NCI-H187 (cell line): ENCODE measurements at places on chromosomes 13 and 19.

GRCh38 chr13:111961236-111961635, 105.7 kb upstream of the SOX1 start:
- DNase-seq, result no peak

DNA sequence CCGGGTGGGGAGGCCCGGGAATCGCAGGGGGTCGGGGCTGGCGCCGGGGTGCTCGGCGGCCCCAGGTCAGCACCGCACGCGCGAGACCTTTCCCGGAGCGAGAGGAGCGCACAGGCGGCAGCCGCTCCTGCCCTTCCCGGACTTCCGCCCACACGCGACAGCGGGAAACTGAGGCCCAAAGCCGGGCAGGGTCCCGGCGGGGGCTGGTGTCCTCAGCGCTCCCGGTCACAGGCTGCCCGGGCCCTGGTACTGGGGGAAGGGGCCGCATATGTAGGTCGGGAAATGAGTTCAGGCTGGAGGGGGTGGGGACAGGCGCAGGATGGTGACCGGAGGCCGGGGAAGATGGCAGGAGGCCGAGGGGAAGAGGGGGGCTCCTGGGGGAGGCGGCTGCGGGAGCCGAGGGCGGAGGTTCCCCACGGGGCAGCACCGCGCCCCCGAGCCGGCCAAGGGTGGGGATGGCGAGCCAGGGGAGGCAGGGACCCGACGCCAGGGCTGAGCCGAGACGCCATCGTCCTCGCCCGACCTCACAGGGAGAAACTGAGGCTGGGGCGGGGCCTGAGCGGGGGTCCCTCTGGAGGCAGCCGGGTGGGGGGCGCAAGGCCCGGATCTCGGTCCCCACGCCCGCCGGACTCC, 662 bp downstream of the CBARP start:
- DNase-seq, result no peak

DNA sequence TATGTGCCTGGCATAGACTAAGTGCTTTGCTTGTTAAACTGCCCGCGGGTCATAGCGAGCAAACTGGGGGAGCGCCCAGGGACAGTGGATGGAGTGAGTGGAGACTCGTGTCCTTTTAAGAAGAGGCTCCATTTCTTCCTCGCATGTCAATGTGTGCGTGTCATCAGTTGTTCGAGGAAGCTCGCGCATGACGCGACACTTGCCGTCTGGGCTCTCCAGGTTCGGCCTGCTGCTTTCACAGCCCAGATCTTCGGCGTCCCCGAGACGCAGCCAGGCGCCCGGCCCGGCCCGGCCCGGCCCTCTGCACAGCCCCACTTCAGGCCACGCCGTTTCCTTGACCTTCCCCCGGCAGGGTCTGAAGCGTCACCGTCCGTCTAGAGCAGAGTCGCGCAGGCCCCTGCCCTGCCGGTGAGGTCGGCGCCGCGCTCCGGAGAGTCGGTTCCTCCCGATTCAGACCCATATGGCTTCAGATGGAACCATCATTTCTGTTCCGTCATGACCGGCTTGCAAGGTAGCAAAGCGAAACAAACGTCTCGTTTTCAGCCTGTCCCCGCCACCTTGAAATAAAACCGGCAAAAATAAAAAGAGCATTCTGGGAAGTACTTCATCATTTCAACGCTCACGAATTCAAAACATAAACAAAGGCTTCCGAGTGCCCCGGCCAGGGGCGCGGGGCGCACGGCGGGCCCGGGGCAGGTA, 599 bp upstream of the ARHGEF7 start:
- no peak for DNase-seq

- no peak for DNase-seq
Measured at GRCh38 chr13:82766732-82767321, 1115.4 kb downstream of the SLITRK1 start.

DNA sequence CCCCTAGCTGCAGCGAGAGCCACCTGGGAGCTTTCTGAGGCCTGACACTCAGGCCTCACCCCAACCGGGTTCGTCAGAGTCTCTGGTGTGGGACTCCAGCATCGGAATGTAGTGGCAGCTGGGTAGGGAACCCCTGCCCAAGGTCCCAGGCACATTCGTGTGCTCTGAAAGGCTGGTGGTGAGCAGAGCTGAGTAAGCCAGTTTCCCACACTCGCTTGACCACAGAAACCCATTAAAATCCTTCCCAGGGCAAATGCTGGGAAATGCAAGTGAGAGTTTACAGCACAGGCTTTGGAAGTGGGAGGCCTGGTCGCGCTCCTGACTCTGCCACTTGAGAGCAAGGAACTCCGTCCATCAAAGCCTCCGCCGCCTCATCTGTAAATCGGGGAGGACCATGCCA, 4.2 kb downstream of the TRAPPC6A start:
- no peak for DNase-seq

GRCh38 chr13:42551611-42552010, 22.3 kb upstream of the TNFSF11 start:
- no peak for DNase-seq

GRCh38 chr13:104485571-104485970, 1419.4 kb upstream of the SLC10A2 start:
- DNase-seq, result no peak
